ENCODE measurements at places on chromosomes 1 and 21.

DNA sequence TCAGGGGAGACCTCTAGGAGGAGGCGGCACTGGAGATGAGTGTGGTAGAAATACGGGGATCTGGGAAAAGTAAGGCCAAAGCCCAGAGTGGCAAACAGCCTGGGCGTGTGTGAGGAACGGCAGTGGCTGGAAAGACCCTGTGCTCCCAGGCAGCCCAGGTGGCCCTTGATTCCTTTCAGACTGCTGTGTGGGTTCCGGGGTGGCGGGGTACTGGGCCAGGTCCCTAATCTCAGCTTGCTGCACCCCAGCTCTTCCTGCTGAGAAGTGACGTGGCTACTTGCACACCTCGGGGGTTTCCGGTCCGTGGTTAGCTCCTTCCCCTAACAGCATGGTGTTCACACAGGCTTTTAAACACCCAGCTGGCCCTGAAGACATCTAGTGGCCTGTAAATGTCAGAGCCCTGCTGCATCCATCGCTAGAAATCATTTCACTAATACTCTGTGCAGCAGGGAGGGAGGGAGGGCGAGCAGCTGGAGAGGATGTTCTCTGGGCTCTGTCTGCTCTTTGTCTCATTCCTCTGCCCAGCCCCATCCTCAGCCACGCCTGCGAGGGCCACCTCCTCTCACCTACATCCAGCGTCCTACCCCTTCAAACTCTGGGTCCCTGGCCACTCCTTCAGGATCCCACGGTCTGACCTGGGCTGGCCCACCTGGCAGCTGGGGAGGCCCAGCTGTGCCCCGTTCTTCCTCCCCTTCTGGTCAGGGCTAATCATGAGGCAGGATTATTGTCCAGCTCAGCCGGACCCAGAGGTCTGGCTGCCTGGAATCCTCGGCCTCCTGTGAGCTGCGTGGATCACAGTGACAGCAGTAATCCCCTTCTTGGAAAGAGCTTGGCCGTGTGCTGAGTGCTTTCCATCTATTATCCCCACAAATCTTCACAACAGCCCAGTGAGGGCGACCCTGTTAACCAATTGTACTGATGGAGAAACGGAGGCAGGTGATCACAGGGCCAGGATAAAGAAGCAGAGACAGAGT lies 7.2 kb downstream of the ZDHHC18 start:
- peak; percentile 75 for DNase-seq

DNA sequence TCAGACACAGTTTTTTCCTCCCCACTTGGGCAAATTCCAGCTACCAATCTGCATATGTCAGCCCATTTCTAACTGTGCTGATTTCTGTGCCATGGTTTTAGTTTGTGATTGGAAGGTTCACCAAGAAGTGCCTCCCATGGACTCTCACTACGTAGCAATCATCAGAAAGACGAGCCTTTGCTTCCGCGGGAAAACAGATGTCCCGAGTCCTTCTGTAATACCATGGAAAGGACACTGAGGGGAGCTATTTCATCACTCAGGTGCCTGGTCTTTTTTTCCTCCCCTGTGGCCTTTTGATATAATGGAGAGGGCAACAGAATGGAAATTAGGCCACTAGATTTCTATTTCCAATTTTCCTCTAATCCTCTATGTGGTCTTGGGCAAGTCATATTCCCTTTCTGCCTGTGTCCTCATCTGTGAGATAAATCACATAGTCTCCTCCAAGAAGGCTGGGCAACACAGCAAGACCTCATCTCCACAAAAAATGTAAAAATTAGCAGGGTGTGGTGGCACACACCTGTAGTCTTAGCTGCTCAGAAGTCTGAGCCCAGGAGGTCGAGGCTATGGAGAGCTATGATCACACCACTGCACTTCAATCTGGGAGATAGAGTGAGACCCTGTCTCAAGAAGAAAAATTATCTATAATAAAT lies 24.8 kb downstream of the LEMD1 start:
- DNase-seq = no peak

DNA sequence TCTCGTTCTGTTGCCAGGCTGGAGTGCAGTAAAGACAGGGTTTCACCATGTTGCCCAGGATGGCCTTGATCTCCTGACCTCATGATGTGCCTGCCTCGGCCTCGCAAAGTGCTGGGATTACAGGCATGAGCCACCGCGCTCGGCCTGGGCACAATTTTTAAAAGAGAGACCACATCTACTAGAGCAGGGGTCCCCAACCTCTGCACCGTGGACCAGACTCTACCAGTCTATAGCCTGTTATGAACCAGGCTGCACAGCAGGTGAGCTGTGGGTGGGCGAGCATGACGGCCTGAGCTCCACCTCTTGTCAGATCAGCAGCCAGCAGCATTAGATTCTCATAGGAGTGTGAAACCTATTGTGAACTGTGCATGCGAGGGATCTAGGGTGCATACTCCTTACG lies 20.8 kb downstream of the TNNT2 start:
- no peak for DNase-seq

- no peak for DNase-seq
Measured at GRCh38 chr1:96808191-96808590, 86.6 kb downstream of the PTBP2 start.

DNA sequence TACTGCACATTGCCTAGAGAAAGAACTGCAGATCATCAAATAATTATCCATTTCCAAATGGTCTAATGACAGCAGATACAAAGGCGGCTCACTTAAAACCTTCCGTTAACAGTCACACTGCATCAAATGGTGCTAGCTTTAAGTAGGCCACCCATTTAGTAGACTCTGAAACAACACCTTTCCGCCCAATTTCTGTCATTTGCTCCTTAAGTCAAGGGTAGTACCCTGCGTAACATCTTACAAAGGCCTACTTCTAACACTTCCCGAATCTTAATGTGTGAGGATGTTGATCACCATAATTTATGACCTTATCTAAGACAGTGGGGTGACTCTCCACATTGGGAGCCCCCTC lies 692 bp upstream of the RALGPS2 start:
- DNase-seq = no peak

GRCh38 chr1:152035539-152036266 lies 1.1 kb downstream of the S100A11 start:
- DNase-seq = no peak

GRCh38 chr1:69058454-69058853 lies 509.3 kb upstream of the LRRC7 start:
- DNase-seq = no peak

- no peak for DNase-seq
Measured at GRCh38 chr1:224743608-224744164, 127.6 kb downstream of the CNIH3 start.

DNA sequence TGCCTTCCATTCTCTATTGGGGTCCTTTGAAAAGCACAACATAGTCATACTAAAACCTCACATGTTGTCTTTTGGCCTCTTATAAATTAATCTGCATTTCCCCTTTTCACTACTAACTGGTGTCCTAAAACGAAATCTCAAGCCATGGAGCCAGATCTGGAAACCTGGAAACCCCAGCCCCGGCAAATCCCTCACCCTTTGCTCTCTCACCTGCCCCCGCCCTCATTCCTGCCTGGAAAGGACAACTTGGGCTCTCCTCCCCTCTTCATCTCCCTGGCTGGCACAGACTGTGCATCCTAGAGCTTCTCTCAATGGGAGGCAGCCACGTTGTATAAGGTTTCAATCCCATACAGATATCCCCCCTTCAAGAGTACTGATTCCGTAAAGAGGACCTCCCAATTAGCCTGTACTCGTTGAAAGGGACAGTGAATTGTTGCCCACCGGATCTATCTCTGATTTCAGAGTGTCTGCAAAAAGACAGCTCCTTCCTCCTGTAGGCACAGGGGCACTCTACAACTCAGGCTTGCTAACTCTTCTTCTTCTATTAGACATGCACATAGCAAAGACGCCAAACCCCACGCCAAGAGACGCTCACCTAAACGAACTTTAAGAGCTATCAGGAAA lies 1.4 kb downstream of the DUSP10 start:
- no peak for DNase-seq

GRCh38 chr1:165949335-165950130 lies 122.1 kb downstream of the UCK2 start:
- no peak for DNase-seq

GRCh38 chr1:97451046-97451826 lies 469.6 kb downstream of the DPYD start:
- DNase-seq = no peak

DNA sequence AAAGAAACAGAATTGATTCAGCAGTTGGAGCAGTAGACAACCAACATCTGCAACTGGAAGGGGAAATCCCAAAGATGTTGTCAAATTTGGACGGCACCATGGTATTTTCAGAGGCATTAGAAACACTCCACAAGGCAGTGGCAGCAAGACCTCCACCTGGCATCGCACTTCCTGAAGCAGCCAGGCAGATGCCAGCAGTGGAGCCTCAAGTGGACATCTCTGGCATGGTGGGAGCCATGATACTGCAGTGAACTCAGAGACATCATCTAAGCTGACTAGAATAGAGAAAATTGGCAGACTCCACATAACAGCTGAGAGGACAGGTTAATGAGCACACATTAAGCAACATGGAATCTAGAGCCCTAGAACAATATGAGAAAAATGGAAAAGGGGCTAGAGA lies 33.9 kb upstream of the RGS8 start:
- no peak for DNase-seq

DNA sequence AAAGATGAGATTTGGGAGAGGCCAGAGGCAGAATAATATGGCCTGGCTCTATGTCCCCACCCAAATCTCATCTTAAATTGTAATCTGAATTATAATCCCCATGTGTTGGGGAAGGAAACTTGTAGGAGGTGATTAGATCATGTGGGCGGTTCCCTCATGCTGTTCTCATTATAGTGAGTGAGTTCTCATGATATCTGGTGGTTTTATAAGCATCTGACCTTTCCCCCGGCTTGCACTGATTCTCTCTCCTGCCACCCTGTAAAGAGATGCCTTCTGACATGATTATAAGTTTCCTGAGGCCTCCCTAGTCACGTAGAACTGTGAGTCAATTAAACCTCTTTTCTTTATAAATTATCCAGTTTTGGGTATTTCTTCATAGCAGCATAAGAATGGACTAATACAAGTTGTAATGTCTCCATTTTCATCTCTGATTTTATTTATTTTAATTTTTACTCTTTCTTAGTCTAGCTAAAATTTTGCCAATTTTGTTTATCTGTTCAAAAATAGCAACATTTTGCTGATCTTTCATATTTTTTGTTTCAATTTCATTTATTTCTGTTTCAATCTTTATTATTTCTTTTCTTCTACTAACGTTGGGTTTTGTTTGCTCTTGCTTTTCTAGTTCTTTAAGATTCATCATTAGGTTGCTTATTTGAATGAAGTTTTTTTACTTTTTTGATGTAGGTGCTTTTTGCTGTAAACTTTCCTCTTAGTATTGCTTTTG lies 67.0 kb upstream of the ZRANB2 start:
- no peak for DNase-seq

GRCh38 chr1:72006092-72006491 lies 276.2 kb downstream of the NEGR1 start:
- no peak for DNase-seq

DNA sequence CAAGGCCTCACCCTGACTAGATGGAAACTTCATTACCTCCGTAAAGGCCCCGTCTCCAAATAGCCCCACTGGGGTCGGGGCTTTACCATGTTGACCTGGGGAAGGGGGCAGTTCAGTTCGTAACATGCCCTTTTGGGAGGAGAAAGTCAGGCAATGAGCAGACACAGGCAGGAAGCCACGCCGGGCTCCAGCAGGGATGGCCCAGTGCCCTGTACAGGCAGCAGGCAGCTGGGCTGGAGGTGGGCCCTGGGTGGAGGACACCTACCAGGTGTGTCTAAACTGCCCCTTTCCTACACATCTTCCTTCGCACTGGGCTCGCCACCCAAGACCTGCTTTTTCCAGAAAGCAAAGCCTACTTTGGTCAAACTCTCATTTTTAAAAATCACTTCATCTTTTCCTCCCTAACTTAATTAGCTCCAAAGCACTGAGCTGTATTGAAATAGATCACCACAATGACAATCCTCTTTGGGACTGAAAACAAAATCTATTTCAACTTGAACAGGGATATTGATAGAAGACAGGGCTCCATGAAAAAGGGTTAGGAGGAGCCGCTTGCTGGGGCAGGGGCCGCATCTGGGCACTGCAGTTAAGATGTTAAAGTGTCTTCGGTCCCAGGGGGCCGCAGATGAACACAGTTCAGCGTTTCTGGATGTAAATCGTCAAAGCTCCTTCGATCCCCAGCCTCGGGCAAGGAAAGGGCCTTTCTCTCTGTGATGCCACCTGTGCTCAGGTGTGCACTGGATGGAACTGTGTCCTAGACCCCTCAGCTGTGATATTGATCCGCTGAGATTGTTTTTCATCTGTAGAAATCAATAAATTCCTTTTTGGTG lies 104.6 kb downstream of the PDE9A start:
- no peak for DNase-seq

DNA sequence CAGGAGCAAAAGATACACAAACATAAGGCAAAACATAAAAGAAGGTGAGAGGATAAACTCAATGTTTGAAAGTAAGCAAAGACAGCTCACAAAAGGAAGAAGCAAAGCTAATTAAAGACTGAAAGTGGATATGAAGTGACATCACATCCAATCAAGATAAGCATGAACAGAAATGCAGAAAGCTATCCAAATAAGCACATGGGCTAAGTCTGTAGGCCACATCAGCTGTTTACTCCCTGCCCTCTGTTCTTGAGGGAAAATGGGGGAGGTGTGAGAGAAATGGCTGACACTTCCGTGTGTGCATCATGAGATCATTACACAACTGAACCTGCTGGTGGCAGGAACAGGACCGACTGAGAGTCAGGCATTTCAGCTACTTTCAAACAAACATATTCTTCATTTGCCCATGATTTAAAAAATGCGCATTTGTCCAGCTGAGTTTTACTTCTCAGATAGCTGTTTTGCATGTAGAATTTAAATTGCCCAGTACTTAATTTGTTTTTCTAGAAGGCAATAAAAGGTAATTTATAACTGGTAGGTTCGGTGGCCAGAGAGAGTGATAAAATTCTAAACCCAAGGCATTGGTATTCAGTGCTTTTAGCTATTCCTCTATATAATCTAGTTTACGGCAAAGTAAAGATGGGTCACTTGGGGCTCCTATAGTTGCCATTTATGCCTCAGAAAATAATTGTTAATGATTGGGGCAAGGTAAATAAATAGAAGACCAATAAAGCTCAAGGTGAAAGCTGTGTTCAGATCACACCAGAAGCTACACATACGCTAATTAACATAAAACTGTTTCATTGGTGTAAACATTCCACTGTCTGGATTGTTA lies 27.2 kb upstream of the MAN1A2 start:
- DNase-seq = no peak

DNA sequence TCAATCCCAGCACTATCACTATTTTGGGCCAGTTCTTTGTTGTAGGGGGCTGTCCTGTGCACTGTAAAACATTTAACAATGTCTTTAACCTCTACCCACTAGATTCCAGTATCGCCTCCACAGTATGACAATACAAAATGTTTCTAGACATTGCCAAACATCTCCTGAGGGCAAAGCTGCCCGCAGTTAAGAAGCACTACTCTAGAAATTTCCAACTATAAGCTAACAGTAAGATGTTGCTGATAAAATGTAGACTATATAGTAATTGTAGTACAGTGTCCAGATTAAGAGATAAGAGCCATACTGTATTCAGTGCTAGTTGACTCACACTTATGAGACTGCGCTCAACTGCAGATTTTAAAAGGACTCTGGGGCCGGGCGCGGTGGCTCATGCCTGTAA lies 5.0 kb downstream of the MTF1 start:
- DNase-seq = no peak

GRCh38 chr21:30839304-30839703 lies 9.7 kb upstream of the KRTAP7-1 start:
- DNase-seq = peak; percentile 10

GRCh38 chr1:50189369-50189768 lies 80.6 kb downstream of the ELAVL4 start:
- DNase-seq = no peak

GRCh38 chr1:225944951-225945350 lies 3.9 kb upstream of the LEFTY2 start:
- DNase-seq = no peak

Data from stimulated activated CD4-positive, alpha-beta T cell treated with anti-CD3 and anti-CD28 coated beads, Interleukin-4, amount 100 ng/mL, for 48 hours (primary cell).